CD4-positive, alpha-beta memory T cell (primary cell): ENCODE measurements at places on chromosomes 7 and 10. TPM values are rescaled to one million over a fixed set of nuclear protein-coding genes. Genes with fewer than 3 reads are reported as not detected.

The ACTR3C gene
- polyA plus RNA-seq: 8.6 TPM

The HDAC9 gene
- polyA plus RNA-seq: not detected

- no peak overlapping the region for H3K27ac ChIP-seq
- H3K4me3 ChIP-seq: no peak overlapping the region
- no peaks in the 10 kb centered on the region for H3K4me1 ChIP-seq
- H3K36me3 ChIP-seq: no peaks in the 10 kb centered on the region
- no peak for DNase-seq
Observed at GRCh38 chr7:52705768-52706167, 329.7 kb upstream of the POM121L12 start.

- no peaks in the 10 kb centered on the region for H3K27me3 ChIP-seq
- peaks cover 35% of the 10 kb centered on the region for H3K36me3 ChIP-seq
- peak overlapping the region; percentile 92 for H3K4me3 ChIP-seq
- peaks cover 62% of the 10 kb centered on the region for H3K4me1 ChIP-seq
- H3K27ac ChIP-seq: peak overlapping the region; percentile 86
Observed at GRCh38 chr10:73772281-73773151, 9.3 kb upstream of the CHCHD1 start.

DNA sequence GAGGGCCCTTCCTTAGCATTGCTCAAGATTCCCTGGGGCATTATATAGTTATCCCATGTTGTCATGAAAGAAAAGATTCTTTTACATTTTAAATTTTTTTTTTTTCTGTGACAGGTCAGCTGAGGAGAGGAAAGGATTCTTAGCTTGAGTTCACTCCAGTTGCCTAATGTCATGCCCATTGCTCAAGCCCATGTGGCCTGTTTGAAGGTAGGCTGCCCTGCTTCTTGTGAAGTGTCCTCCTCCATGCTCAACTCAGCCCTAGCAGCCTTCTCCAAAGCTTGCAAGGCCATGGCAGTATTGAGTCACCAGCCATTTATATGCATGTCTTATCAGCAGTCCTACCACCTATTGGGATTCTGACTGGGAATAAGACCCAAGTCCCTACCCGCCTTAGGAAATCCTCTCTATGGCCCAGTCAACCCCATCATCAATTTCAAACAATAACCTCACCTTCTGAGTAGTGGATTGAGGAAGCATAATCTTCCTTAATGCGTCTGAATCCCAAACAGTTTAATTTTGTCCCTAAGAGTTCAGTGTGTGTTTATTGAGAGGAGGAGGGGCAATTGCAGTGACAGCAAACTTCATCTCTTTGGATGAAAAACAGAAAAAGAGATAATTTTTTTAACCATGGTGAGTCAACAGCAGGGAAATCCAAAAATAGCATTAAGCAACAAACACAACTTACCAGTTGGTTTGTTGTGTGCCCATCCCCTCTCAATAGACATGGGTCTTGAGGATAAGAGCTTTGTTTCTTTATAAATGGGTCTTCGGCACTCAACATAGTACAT is 38.6 kb upstream of the WASL start:
- no peak overlapping the region for H3K4me3 ChIP-seq
- DNase-seq: no peak
- H3K36me3 ChIP-seq: no peaks in the 10 kb centered on the region
- no peaks in the 10 kb centered on the region for H3K27me3 ChIP-seq
- H3K27ac ChIP-seq: no peak overlapping the region
- no peaks in the 10 kb centered on the region for H3K4me1 ChIP-seq

- no peak for DNase-seq
- H3K4me3 ChIP-seq: no peak overlapping the region
- H3K4me1 ChIP-seq: no peaks in the 10 kb centered on the region
- H3K36me3 ChIP-seq: no peaks in the 10 kb centered on the region
- no peaks in the 10 kb centered on the region for H3K27me3 ChIP-seq
Observed at GRCh38 chr10:84768132-84768531, 439.7 kb downstream of the CCSER2 start.
